CD4-positive, alpha-beta T cell treated with Interleukin-15 for 4 hours (primary cell): ENCODE measurements at places on chromosomes 1 and 21.

DNA sequence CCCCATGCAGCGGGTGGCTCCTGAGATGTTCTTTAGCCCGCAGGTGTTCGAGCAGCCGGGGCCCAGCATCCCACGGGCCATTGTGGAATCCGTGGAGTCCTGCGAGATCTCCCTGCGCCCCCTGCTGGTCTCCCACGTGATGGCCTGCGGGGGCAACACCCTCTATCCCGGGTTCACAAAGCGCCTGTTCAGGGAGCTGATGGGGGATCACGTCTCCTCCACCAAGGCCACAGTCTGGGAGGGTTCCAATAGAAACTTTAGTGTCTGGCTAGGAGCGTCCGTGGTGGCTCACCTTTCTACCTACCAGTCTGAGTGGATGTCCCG is 71.0 kb downstream of the ACTL8 start:
- DNase-seq: no peak

GRCh38 chr1:116777831-116778830 is 23.9 kb downstream of the CD2 start:
- DNase-seq: no peak

DNA sequence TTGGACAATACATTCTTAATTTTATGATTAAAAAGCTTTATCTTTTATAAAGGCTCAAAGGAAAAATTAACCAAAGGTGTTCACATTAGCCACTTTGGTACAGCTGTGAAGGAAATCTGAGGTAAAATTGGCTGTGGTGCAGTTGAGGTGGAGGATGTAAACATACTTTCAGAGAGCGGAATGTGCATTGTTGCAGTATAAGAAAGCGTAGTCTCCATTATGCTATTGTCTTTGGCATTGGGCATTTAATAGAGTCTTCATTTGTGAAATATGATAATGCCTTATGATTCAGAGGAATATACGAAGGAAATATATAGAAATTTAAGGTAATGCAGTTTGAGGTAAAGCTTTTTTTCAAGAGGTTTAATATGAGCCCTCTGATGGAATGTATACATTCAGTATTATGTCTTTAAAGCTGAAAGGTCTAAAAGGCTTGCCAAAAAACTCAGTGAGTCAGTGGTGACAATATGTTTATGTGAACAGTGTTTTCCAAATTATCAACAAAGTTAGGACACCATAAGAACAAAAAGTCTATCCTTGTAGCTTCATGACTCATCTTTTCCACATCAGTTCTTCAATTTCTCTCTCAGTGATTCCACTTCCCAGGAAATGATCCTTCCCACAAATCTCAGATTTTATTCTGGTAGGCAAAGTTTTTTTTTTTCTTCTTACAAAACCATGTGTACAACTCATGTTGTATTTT is 26.9 kb upstream of the DDR2 start:
- DNase-seq: no peak

DNA sequence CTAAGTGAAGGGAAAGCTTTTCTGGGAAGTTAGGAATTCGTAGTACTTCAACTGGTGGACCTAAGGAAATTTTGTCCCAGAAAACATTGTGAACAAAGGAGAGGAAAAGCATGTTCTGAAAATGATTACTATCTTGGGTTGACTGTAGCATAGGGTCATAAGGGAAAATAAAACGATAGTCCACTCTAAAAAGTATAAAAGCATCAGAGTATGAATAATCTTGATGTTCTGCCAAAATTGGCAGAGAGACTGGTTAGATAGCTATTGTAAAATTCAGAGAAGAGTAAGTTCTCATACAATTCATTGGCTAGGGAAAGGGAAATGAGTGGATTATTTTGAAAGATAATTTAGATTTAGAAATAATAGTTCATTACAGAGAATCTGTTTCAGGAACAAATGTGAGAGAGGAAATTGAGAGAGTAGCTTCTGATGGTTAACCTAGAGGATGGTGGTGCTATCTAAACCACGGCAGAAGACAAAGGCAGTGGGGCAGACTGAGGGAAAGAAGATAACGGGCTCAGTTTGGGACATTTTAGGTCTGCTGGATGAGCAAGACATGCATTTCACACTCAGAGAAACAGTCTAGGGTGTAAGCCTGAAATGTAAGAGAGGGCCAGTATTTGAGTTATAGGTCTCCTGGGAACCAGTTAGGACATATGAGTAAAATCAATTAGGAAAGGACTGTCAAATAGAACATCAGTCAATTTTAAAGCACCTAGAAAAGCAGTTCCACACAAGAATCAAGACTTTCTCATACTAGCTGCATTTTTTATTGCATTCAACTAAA is 799.3 kb upstream of the CXADR start:
- DNase-seq: no peak

DNA sequence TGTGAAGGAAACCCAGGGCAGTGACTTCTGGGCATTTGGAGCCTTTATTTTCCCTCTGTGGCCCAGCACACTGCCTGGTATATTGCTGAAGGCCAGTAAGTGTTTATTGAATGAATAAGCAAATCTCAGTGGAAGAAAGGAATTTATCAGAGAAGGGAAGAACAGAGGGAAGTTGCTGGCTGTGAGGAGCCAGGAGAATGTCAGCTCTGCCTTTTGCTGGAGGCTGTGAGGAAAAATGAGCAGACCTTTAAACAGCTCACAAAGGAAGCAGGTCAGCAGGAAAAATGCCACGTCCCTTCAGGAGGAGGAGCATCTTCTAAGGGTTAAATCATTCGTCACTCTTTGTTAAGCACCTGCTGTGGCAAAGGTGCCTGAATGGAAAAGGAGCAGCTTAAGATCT is 75.9 kb downstream of the GIPC2 start:
- DNase-seq: no peak

- no peak for DNase-seq
These were observed 47.1 kb downstream of the NFASC start for GRCh38 chr1:204917802-204918201.

GRCh38 chr1:63230722-63231121 is 91.6 kb upstream of the FOXD3 start:
- no peak for DNase-seq

DNA sequence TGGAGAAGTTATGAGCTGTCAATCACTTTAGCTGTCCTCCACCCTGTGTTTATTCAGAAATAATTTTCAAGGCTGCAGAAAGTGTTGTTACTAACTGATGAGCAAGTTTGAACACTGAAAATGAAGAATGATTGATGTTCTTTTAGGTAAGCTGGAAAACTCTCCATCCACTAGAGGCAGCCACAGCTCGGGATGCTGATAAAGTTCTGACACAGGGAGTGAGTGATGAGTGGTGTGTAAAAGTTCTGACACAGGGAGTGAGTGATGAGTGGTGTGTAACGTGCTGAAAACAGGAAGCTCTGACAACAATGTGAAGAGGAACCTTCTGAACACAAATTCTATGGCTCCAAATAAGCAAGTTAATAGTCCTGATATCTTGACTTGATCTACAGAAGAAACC is 197.5 kb upstream of the PTBP2 start:
- no peak for DNase-seq

- no peak for DNase-seq
These were observed 15.8 kb downstream of the ACTL8 start for GRCh38 chr1:17770983-17771382.

DNA sequence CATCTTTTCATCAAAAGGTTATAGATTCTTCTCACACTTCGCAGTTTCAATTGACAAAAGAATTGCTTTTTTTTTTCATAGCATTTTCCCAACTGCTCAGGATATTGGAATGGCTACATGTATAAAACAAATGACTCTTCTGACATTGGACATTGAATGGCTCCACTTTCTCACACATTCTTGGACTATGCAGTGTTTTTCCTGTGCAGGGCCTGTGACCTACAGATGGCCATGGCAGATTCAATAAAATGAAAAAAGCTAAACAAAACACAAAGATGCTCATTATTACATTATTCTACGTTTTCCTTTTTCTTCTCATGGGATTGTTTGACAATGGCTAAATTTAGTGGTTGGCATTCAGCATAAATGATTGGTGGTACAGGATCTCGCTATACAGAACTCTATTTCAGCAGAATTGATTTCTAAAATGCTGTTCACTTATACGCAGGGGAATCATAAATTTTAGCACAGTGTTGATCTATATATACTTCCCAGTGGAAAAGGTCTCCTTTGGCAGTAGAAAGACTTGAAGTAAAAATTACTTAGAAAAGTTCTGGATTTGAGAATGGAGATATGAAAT is 115.6 kb upstream of the ADAMTS5 start:
- DNase-seq: no peak

GRCh38 chr1:46434358-46434757 is 40.2 kb downstream of the FAAH start:
- no peak for DNase-seq

GRCh38 chr1:90722874-90723589 is 5.9 kb upstream of the BARHL2 start:
- DNase-seq: no peak
